ENCODE measurements at places on chromosomes 13 and 19.

- no peak for DNase-seq
Observed at GRCh38 chr13:78430166-78430791, 173.1 kb downstream of the POU4F1 start.

GRCh38 chr19:16851031-16851712 is 22.0 kb downstream of the SIN3B start:
- DNase-seq: peak; percentile 88

- DNase-seq: no peak
Observed at GRCh38 chr19:793806-794205, 3.4 kb upstream of the PTBP1 start.

- DNase-seq: no peak
Observed at GRCh38 chr13:27077451-27077850, 94.2 kb downstream of the USP12 start.

- no peak for DNase-seq
Observed at GRCh38 chr13:81779876-81780275, 1439.0 kb upstream of the SPRY2 start.

DNA sequence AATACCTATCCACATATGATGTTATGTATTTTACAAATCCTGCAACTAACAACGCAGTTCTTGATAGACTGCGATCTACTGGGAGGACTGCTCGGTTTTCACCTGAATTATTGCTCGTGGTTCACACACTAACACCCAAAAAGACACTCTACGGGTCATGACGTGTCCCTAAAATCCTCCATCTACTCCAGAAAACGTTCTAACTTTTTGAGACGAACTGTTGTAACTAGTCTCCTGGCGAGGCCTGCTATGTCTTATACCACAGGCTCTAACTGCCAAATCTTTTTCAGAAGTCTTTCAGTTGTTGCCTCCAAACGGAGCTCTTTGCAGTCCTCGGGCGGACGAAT is 108.2 kb downstream of the KCNRG start:
- no peak for DNase-seq

- DNase-seq: no peak
Observed at GRCh38 chr13:79450110-79450509, 30.8 kb upstream of the NDFIP2 start.

DNA sequence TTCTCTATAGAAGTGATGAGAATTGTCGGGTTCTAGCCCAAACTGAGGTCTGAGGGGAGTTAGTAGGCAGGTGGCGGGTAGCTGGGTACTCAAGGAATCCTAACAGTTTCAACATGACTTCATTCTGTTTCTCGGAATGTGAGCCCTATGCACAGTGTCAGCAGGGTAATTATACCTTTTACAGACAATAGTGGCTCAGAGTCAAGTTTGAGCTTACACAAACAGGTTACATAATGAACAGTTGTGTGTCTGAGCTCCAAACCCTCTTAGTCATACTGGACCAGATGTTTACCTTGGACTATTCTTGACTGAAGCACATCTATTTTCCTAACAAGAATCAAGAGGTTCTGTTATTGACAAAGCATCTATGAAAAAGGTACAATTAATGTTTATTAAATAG is 1066.7 kb upstream of the PCDH20 start:
- peak; percentile 13 for DNase-seq

GRCh38 chr13:50152224-50152623 is 137.0 kb downstream of the KCNRG start:
- DNase-seq: no peak

GRCh38 chr19:11447347-11448262 is 12.2 kb downstream of the PRKCSH start:
- DNase-seq: no peak

GRCh38 chr19:41111750-41112295 is 2.4 kb upstream of the CYP2F1 start:
- no peak for DNase-seq

GRCh38 chr19:13794398-13794756 is 866 bp upstream of the ZSWIM4 start:
- DNase-seq: peak; percentile 90

DNA sequence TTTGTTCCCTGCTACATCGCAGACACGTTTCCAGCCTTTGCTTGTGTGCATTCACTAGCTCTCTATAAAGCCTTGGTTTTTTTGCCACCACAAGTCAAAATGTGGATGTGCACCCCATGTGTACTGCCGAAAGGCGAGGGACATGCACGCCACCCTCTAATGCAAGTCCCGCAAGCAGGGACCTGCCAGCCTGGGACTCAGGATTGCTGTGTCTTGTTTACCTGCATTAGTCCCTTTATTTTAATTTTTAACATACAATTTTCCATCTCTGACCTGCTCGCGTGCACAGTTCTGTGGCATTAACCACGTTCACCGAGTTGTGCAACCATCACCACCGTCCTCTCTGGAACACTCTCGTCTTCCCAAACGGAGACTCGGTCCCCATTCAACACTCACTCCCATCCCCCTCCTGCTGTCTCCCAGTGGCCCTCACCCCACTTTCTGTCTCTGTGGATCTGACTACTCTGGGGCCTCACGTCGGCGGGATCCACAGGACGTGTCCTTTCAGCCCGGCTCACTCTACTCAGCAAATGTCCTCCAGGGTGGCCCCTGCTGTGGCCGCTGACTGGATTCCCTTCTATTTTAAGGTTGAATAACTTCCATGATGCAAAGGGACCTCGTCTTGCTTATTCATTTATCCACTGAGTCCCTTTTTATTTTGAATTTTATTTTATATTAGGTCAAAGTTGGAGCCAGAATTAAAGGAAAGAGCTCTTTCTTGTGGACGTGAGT is 58.4 kb downstream of the RASA3 start:
- no peak for DNase-seq

DNA sequence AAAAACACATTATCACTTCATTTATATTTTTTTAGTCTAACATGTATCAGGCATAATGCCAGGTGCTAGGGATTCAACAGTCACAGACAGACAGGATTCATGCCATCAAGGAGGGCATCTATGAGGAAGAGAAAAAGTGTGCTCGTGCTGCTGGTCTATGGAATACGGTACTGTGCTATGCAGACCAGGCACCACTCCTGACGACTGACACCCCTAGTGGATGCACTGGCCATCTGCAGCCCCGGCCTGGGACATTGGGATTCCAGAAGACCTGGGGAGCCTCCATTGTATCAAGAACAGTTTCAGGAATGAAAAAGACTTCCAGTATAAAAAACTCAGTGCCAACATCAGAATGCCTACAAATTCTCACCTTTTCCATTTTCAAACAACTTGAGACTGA is 94.0 kb downstream of the KLF12 start:
- peak; percentile 49 for DNase-seq

- no peak for DNase-seq
Observed at GRCh38 chr13:106041445-106041844, 494.0 kb downstream of the EFNB2 start.

GRCh38 chr13:36815062-36815461 is 4.0 kb upstream of the RFXAP start:
- peak; percentile 48 for DNase-seq

DNA sequence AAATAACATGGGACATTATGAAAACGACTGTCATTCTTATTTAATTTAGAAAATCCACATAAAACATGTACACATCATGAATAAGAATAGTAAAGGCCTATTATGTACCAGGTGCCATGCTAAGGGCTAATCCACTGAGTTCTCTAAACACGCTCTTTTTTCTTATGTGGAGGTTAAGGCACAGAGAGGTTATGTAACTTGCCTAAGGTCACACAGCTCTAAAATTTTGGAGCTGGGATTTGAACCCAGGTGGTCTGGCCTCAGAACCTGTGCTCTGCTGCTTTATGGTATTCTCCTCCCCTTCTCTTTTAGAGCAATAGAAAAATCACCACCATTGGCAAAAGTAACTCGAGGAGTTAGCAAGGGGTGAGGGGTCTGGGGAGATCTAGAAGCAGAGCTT is 156.9 kb upstream of the ZNF536 start:
- no peak for DNase-seq

DNA sequence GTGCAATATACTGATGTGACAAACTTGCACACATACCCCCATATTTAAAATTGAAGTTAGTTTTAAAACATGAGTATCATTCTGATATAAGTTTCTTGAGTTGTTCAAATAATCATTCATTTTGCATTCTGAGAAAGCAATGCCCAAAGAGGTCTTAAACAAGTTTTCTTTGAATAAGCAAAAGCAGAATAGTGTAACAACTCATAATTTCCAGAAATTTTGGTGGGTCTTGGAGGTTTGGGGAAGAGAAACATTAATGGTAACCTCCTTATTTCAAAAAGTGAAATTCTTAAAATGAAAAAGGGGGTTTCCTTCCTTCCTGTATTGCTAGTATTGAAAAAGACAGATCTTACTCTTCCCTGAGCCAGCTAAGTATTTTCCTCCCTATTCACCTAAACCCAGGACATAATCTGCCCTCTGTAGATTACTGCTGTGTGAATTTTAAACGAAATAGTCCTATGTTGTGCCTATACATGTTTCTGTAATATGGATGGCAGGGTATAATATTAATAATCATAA is 30.4 kb downstream of the SLC25A15 start:
- no peak for DNase-seq

DNA sequence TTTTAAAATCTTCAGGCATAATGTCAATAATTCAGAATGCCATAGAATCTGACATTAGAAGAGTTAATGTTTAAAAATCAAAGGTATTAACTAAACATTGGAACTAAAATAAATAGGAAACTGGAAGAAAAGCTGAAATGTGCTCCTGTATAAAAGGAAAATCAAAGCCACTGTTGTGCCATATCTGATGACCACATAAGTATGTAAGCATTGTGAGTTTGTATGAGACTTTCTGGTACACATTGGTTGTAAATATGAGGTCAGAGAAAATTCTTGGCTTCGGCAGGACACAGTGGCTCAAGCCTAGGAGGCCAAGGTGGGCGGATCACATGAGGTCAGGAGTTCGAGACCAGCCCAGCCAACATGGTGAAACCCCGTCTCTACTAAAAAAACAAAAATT is 48.3 kb upstream of the INTS6 start:
- DNase-seq: no peak

- DNase-seq: peak; percentile 17
Observed at GRCh38 chr13:48156466-48156865, 61.6 kb upstream of the MED4 start.

DNA sequence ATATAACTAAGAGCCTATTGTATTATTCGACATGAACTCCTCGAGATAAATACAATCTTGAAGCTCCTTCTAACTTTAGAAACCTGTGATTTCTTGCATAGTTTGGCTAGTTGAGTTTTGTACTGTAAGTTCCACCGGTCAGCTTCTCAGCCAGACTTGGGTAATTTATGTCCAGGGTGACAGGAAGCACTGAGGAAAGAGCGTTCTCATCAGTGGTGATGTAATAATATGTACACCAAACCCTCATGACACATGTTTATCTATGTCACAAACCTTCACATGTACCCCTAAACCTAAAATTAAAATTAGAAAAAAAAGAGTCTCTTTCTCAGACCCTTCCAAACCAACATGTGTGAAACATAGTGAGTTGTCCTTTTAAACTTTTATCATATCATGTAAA is 205.7 kb downstream of the KCNRG start:
- no peak for DNase-seq

GRCh38 chr19:6011794-6012193 is 33.9 kb upstream of the RANBP3 start:
- peak; percentile 19 for DNase-seq

DNA sequence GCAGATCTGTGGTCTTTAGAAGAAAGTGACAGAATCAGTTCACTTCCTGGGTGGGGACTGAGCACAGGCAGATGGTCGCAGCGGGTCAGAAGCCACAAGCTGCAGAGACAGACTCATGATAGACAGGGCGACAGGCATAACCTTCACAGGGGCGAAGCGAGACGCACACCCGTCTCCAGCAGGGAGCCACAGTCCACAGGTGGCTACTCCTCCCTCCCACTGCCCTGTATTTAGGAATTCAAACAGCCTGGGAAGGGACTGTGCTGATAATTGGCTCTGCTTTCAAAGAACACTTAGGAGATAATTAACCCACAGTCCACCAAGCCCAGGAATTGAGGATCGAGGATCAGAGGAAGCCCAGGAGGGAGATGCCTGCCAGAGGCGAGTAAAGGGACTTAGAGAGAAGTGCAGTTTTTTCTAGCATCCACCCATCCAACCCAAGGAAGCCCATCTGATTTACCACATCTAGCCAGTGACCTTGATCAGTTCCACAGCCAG is 23.2 kb downstream of the RFX2 start:
- DNase-seq: no peak

- DNase-seq: peak; percentile 52
Observed at GRCh38 chr19:33175886-33176669, 18.1 kb upstream of the LRP3 start.

GRCh38 chr19:35977446-35978222 is 17.4 kb upstream of the SDHAF1 start:
- peak; percentile 21 for DNase-seq

GRCh38 chr19:39403331-39404312 is 3.0 kb upstream of the ZFP36 start:
- peak; percentile 97 for DNase-seq

- DNase-seq: no peak
Observed at GRCh38 chr19:518598-519231, 11.4 kb downstream of the TPGS1 start.

Measured in ELR (cell line).